AG08395 (cell line): ENCODE measurements at places on chromosomes 16 and 17.

DNA sequence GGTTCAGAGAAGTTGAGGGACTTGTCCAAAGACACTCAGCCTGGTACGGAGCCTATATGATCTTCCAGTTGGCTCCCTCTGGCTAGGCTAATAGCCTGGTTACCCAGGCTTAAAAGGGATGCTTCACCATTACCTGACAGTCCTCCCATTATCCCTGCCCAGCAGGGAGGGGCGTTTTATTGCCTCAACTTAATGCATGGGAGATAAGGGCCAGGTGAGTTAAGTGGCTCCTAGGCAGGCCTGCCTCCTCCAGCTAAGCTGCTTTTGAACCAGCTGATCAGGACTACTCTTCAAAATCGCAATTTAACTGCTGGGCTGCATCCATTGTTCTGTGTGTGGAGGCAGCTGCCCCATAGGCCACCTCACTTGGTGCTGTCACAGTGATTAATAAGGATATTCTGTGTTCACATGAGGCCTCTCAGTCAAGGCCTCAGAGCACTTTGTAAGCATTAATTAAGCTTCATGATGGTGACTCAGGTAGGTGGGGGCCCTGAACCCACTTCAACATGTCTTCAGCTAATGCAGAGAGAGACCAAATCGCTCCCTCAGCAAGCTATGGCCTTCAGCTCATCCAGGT, 27.9 kb downstream of the SMPD3 start:
- DNase-seq: no peak

- no peak for DNase-seq
Observed at GRCh38 chr17:80909635-80910034, 82.0 kb upstream of the CHMP6 start.

- DNase-seq: no peak
Observed at GRCh38 chr16:49020436-49020835, 261.2 kb downstream of the CBLN1 start.

DNA sequence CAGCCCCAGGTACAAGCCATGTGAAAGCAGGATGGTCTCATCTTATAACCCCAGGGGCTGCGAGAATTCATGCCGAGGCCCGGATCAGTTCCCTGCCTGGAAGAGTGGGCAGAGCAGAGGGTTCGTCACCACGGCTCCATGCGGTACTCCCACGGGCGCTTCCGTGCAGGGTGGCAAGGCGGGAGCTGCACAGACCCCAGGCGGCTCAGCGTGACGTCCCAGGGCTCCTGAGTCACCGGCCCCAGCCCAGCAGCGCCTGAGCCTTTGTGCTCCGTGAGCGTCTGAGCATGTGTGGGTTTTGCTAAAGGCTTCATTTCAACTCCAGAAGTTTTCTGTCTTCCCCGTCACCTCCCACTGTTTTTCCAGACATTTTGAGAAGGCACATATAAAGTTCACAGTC, 71.2 kb upstream of the CHMP6 start:
- DNase-seq: no peak

DNA sequence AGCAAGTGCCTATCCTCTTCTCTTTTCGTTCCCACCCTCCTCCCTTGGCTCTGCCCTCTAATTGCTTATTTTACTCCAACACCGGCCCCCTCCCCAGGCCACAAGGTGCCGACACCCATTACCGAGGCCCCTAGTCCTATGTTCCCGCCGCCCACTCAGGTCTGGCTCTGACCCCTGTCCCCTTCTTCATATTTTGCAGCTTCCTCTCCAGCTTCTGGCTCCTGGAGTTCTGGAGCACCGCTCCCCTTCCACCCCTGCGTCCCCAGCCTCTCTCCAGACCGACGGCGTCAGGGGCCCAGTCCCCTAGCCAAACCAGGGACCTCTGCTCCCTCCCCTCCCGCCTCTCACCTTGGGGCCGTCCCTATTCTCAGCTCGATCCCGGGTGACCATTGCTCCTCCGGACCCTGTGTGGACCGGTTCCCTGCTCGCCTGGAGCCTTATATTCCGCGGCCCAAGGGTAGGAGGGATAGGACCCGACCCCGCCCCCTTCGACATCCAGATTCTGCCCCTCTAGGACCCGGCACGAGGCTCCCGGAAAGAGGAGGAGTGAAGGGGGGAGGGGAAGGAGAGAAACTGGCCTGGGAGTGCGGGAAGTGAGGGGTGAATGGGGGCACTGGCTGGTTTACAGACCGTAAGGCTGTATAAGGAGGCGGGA, at the start of gene HES7:
Gene HES7 (minus strand): TSS at position 412 of the 655 bp plus-strand sequence. CDS start 22 bp downstream, at position 390.
- no peak for DNase-seq

GRCh38 chr16:54976651-54977200, 46.1 kb downstream of the IRX5 start:
- no peak for DNase-seq
